ENCODE measurements at places on chromosomes 6 and 20.

GRCh38 chr20:50303573-50304500 lies 113.2 kb downstream of the CEBPB start:
- peak; percentile 98 for DNase-seq

- DNase-seq = no peak
Measured at GRCh38 chr20:4853757-4854560, 132.2 kb downstream of the PRND start.

GRCh38 chr6:37990762-37991525 lies 171.4 kb downstream of the ZFAND3 start:
- peak; percentile 83 for DNase-seq

- DNase-seq = no peak
Measured at GRCh38 chr6:144332177-144332576, 47.0 kb downstream of the UTRN start.

GRCh38 chr6:30192076-30192475 lies 21.1 kb downstream of the TRIM26 start:
- DNase-seq = no peak

DNA sequence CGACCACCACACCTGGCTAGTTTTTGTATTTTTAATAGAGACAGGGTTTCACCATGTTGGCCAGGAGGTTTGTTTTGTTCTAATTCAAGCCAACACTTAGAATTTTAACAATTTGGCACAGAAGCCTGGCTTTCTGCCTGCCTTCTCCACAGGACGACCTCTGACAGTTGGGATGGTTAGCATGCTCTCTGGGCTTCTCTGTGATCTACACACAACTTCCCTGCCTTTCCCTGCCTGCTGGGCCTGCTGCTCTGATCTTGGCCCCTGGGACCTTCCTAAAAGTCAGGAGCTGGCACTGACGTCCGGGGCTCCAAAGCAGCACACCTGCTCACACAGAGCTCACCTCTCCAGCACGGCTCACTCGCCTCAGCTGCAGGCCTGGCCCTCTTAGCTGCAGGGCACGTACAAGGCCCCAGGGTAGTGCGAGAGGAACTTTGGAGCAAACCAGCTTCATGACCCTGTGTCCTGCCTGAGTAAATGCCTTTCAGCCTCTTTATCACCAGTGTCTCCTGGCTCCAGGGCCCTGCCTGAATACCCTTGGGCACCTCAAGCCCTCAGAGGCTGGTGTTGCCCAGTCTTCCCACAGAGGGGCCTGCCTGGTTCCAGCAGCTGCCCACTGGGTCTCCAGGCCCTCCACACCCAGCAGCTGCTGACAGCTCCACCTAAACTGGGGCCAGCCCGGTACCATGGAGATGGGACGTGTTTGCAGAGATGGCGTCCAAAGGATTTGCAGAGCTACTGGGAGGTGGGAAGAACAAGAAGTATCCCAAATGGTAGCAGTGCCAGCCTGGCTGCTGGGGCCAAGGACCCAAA lies 96.0 kb downstream of the PSMB1 start:
- no peak for DNase-seq

GRCh38 chr6:147287869-147288271 lies 83.7 kb downstream of the STXBP5 start:
- peak; percentile 75 for DNase-seq

DNA sequence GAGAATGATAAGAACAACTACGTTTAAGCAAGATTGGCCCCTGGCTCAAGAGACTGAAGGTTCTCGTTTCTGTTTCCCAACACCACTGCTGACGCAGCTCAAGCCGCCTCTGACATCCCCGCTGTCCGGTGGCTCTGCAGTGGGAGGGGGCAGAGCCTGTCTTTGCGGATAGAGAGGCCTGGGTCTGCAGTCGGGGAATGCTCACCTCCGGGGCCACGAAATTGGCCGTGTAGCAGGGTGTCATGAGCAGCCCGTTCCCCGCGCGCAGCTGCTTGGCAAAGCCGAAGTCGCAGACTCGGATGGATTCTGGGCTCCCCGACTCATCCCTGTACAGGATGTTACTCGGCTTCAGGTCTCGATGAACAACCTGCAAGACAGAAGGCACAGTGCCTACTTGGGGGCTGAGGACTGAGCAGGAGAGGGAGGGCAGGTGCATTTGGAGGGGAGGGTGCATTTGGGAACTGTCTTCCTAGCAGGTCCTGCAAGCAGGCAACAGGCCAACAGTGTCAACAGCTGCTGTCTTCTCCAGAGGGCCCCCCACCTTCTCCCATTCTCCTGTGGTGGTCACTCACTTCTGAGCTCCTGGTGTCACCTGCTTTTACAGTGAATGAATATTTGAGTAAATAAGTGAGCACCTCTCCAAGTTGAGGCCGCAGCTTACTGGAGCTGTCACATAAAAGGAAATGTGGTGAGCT lies 40.5 kb upstream of the MPC1 start:
- no peak for DNase-seq

DNA sequence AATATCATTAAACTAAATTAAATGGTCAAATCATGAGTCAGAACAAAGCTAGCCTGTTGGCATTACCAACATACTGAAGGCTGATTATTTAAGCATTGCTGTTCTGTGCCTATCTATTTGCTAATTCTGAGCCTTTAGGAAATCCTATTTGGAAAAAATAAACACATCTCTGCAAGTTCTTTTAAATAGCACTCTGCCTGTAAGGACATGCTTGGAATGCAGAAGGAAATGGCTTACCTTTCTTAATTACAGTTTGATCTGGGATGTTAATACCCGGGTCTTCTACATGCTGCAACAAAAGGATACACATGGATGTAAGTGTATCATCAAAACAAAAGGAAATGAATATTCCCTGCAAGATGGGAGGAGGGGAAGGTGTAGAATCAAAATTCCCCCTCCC lies 8.3 kb downstream of the TFAP2A start:
- DNase-seq = no peak

DNA sequence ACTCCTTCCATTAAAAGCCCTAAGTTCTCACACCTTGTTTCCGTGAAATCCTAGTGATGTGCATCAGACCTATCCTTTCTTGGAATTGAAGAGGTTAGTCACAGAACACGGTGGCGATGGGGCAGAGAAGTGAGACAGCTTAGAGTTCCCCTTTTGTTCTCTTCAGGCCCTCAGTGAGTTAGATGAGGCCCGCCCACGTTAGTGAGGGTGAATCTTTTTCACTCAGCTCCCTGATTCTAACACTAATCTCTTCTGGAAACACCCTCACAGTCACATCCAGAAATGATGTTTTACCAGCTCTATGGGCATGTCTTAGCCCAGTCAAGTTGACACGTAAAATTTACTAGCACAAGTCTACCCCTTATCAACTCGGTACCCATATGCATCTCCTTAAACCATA lies 172.7 kb upstream of the NOX3 start:
- DNase-seq = no peak

GRCh38 chr6:163414946-163415619 lies 565 bp downstream of the QKI start:
- no peak for DNase-seq

GRCh38 chr6:164296411-164296810 lies 881.9 kb downstream of the QKI start:
- DNase-seq = peak; percentile 3

DNA sequence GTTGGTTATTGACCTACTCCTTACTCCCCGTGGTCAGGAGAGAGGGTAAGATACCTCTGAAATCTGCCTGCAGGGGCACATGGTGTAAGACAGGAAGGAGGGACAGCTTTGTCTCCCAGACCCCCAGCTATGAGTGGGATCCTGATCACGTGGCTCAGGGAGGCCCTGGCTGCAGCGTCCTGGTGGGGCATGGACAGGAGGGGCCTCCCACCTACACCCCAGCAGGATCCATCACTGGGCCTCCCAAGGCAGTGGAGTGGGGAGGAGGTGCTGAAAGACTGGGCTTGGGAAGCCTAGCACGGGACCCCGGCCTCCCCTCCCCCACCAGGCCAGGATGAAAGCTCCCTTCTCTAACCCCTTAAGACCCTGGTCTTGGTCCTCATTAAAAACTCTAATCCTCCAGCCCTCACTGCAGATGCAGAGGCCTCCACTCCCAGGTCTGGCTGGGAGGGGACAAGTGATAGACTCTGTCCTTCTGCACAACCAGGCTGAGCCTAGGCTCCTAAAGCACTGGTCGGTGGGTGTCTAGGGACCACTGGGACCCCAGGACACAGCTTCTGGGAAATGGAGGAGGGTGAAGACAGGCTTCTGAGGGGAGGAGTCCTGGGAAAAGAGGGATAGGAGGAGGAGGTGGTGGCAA lies 29.6 kb upstream of the VEGFA start:
- DNase-seq = no peak

DNA sequence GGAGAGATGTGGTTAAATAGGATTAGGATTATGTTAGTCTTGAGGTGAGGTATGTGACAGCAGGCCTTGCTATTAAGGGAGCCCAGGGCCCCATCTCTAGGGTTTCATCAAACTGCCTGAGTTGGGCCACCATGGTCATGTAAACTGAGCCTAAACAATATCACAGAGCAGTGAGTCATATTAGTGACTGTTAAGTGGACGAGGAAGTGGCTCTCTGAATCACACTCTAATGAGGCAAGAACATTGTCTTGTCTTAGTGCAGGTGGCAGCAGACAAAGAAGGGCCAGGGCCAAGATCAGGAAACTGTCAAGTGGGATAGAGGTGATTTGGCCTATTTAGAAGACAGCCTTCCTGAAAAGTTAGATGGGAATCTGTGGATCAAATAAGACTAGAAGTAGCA lies 23.1 kb downstream of the ENPP3 start:
- DNase-seq = peak; percentile 20

GRCh38 chr6:104305206-104305605 lies 554.5 kb downstream of the HACE1 start:
- DNase-seq = no peak

DNA sequence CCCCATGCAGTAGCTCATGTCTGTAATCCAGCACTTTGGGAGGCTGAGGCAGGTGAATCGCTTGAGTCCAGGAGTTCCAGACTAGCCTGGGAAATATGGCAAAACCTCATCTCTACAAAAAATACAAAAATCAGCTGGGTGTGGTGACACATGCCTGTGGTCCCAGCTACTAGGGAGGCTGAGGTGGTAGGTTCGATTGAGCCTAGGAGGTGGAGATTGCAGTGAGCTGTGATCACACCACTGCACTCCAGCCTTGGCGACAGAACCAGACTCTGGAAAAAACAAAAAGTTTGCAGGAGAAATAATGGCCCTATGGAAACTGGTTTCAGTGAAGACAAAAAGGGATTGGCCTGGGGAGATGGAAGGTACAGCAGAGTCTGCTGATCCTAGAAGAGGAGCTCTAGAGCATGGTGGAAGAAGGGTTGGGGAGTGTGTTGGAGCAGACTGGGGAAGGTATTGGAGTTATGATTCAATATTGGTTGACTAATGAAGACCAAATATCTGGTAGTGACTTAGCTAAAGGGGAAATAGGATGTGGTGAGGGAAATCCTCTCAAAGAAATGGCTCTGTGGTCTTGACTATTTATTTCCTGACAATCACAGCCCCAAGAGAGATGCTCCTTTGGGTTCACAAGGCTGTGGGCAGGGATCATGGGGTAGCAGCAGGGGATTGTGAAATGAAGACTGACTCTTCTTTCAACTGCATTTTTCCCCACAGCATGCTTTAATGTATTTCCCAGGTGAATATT lies 281.9 kb downstream of the UTRN start:
- no peak for DNase-seq

GRCh38 chr20:47792021-47792618 lies 6.8 kb upstream of the SULF2 start:
- DNase-seq = peak; percentile 98

DNA sequence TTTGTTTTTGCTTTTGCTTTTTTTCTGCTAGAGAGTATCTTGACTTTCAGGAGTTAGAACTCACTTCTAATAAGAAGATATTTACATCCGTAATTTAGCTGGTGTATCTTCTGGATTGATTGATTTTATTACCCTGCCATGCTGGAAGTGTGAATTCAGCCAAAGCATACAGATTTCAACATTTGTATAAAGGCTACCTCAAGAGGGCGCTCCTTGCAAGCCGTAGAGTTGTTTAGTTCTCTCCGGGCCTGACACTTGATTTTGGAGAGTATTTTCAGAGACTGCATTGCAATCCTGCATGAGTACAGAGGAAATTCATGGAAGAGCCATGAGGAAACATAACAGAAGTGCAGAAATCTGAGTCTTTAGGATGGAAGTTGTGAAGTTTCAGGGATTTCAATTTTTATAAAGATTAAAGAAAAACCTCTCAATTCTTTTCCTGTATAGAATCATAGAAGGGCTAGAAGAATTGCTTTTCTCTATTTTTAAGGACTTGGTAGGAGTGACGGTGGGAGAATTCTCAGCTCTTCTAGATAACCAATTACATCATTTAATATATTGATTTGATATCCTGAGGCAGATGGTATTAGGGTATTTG lies 66.7 kb upstream of the TIAM2 start:
- DNase-seq = peak; percentile 82

DNA sequence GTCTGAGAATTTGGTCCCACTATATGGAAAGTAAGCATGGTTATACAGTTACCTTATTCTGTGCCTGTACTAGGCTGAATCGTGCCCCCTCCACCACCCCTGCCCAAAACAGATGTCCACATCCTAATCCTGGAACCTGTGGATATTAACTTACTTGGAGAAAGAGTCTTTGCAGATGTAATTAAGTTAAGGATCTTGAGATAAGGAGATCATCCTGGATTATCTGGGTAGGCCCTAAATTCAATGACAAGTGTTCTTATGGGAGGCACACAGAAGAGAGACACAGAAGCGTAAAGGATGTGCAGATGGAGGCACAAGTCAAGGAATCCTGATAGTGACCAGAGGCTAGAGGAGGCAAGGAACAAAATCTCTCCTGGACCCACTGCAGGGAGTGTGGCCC lies 116.7 kb upstream of the MAN1A1 start:
- no peak for DNase-seq

GRCh38 chr20:64280460-64280843 lies 24.9 kb downstream of the PCMTD2 start:
- no peak for DNase-seq

- DNase-seq = peak; percentile 2
Measured at GRCh38 chr6:102619585-102619984, 1226.1 kb downstream of the GRIK2 start.

- DNase-seq = peak; percentile 27
Measured at GRCh38 chr6:38489951-38490350, 149.8 kb downstream of the BTBD9 start.

GRCh38 chr6:84018453-84019061 lies 15.0 kb upstream of the MRAP2 start:
- DNase-seq = no peak

- no peak for DNase-seq
Measured at GRCh38 chr20:48679599-48679998, 148.2 kb downstream of the PREX1 start.

GRCh38 chr20:9500121-9500520 lies 14.3 kb upstream of the LAMP5 start:
- DNase-seq = no peak

GRCh38 chr6:90406142-90406794 lies 109.6 kb upstream of the BACH2 start:
- DNase-seq = peak; percentile 24

All from fibroblast of pulmonary artery (primary cell).